ENCODE measurements at places on chromosomes 1 and 21.

DNA sequence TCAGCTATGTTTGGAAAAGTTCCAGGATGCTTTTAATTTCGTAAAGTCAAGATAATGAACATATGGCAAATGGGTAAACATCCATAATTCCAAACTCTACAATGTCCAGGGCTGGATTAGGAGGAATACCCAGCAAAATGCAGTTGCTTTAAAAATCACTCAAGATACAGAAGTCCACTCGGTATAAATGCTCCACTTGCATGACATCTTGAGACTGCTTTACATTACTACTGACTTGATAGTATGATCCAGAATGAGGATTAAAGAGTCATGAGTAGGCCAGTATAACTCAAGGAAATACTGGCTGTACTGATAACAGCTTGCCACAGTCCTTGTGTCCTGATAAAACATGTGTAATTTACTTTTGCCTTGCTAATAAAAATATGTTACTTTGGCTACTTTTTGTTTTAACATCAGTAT, 58.3 kb upstream of the ANGPTL3 start:
- DNase-seq: no peak
- peaks cover 7% of the 10 kb centered on the region for H3K36me3 ChIP-seq
- no peaks in the 10 kb centered on the region for H3K4me1 ChIP-seq
- H3K4me3 ChIP-seq: no peak overlapping the region

DNA sequence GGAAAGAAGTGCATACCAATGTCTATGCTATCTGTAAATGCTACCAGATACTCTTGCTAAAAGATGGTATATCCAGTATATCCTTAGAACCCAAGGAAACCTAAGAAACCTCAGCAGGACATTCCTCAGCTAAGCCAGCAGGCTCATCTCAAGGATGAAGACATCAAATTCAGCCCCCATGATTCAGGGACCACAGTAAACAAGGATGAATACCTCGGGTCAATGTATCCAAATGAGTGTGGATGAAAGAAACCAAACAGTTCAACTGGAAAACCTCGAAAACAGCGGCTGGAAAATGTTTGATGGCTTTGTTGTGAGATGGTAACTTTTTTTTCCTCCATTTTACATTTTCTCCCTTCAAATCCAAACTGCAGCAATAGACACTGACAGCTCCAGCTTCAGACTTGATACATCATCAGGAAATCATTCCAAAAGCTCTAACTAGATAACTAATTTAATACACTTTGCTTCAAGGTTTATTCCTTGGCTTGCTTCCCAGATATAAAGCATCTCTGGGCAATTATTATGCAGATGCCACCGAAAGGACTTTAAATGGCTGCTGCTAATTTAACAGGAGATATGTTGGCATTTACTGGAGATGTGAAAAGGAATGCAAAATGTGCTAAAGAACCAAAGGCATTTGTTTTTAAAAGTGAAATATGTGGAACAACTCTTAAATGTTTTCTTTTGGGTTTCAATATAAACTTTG, 73.6 kb downstream of the SMYD2 start:
- peaks cover 7% of the 10 kb centered on the region for H3K4me1 ChIP-seq
- peaks cover 28% of the 10 kb centered on the region for H3K36me3 ChIP-seq
- no peak overlapping the region for H3K4me3 ChIP-seq
- no peak overlapping the region for H3K27ac ChIP-seq

DNA sequence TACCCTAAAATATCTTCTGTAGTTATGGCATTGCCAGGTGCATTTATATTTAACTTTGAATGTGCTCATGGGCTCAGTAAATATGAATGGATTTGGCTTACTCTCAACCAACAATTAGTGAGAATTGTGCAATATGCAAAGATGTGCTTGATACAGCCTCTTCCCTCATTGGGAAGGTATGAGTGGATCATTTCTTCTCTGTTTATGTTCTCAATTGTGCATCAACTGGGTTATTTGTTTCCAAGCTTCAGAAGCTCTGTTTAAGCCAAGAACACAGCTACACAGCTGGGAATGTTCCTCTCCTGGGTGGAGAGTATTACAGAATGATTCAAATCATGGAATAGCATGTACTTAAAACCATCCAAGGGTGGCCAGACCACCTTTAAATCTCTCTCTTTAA, 17.6 kb upstream of the MAP1LC3C start:
- H3K4me1 ChIP-seq: peaks cover 5% of the 10 kb centered on the region
- no peak for DNase-seq
- H3K27me3 ChIP-seq: peaks cover 4% of the 10 kb centered on the region
- no peak overlapping the region for H3K4me3 ChIP-seq

GRCh38 chr21:28885853-28886177, 106.9 kb downstream of the LTN1 start:
- no peak for DNase-seq
- no peaks in the 10 kb centered on the region for H3K4me1 ChIP-seq
- peaks cover 23% of the 10 kb centered on the region for H3K27me3 ChIP-seq
- H3K27ac ChIP-seq: no peak overlapping the region
- H3K4me3 ChIP-seq: peak overlapping the region; percentile 99
- H3K36me3 ChIP-seq: peaks cover 8% of the 10 kb centered on the region

DNA sequence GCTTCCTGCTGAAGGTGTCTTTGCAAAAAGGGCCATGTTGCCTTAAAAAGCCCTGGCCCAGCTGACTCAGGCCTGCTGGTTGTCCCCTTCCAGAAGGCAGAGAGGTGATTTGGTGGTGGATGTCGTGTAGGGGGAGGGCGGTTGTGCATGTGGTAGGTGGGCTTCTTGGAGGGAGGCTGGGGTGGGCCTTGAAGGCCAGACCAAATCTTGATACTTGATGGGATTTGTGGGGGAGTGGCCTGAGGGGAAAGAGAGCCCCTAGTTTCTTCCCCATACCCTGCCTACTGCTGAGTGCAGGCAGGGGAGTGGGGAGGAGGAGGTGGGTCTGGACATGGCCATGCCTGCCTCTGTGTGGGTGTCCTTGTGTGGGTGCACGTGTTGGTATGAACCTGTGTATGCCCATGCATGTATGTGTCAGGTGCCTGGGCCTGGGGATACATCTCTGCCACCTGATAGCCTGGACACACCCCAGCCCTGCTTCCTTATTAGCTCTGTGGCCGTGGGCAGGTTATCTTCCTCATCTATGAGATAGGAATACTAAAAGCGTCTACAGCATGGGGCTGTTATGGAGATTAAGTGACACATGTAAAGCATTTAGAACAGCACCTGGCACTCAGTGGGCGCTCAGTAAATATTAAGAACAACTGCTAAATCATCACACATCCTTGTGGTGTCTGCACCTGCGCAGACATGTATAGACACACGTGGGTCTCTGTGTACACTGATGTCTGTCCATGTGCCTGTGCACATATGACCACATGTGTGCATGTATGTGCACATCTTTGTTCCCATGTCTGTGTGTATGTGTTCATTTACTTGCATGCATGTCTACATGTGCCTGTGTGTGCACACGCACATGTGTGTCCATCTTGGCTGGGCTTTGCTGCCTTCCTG, 17.0 kb downstream of the FAM151A start:
- H3K27me3 ChIP-seq: no peaks in the 10 kb centered on the region
- H3K4me1 ChIP-seq: peaks cover 5% of the 10 kb centered on the region
- no peaks in the 10 kb centered on the region for H3K36me3 ChIP-seq
- H3K27ac ChIP-seq: no peak overlapping the region

DNA sequence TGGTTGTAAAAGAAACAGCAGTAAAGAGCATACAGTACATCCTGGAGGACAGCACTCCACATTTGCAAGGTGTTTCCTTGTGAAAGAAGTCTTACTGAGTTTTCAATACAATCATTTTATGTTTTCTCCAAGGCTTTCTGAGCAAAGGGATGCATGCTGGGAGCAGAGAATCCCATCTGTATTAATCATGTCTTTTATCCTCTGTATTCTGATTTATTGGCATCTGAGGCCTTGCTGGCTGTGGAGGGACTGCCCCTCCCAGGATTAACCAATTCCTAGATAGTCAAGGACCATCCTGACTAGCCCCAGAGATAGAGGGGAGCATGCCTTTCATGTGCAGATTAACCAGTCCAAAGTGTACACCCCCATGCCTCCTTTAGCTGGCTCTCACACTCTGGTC, 476.3 kb downstream of the SIPA1L2 start:
- no peak for DNase-seq
- peaks cover 2% of the 10 kb centered on the region for H3K27me3 ChIP-seq
- no peak overlapping the region for H3K4me3 ChIP-seq
- peaks cover 3% of the 10 kb centered on the region for H3K36me3 ChIP-seq

DNA sequence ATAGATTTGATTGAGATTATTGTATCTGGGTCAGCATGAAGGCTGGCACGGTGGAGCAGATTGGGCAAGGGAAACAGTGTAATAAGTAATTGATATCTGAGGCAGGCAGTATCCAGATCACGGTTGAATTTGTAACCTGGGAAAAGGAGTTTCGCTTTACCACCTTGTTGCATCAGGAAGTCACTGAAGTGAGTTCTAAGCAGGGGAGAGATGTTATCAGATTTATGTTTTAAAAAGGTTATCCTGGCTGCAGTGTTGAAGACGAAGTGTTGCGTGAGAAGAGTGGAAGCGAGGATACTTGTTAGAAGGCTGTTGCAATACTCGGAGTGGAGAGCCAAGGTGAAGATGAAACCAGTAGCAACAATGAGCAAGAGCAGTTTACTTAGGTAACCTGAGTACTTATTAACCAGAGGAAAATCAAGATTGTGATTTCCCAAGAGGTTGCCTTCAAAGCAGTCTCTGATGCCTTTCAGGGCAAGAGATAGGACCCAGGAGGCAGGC, 77.8 kb downstream of the LHX9 start:
- peak overlapping the region; percentile 5 for H3K4me3 ChIP-seq
- no peaks in the 10 kb centered on the region for H3K27me3 ChIP-seq
- no peaks in the 10 kb centered on the region for H3K4me1 ChIP-seq
- no peak for DNase-seq
- peak overlapping the region; percentile 0 for H3K27ac ChIP-seq

DNA sequence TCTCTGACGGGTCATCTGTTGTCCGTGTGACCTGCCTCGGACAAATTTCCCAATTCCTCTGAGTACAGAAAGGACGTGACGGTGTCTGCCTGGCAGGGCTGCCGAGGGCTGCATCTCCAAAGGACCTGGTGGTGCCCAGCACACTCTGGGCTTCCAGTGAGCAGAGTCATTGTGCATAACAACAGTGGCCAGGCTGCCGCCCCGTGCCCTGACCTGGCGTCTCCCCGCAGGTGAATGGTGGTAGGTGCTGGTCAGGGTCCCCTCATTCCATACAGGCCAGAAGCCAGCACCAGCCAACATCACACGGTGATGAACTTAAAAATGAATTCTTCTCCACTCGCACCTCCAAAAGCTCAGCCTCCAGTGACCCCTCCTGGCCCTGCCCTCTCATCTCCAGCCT, 28.2 kb downstream of the PRDM16 start:
- peaks cover 3% of the 10 kb centered on the region for H3K27me3 ChIP-seq
- H3K27ac ChIP-seq: no peak overlapping the region
- no peaks in the 10 kb centered on the region for H3K36me3 ChIP-seq
- DNase-seq: no peak
- H3K4me1 ChIP-seq: no peaks in the 10 kb centered on the region

- peak overlapping the region; percentile 26 for H3K27ac ChIP-seq
- DNase-seq: no peak
- no peak overlapping the region for H3K4me3 ChIP-seq
- peaks cover 24% of the 10 kb centered on the region for H3K27me3 ChIP-seq
- H3K4me1 ChIP-seq: peaks cover 13% of the 10 kb centered on the region
Observed at GRCh38 chr1:226526801-226527595, 21.6 kb upstream of the STUM start.

- no peaks in the 10 kb centered on the region for H3K36me3 ChIP-seq
- H3K27me3 ChIP-seq: peaks cover 54% of the 10 kb centered on the region
- H3K4me1 ChIP-seq: peaks cover 3% of the 10 kb centered on the region
- H3K27ac ChIP-seq: no peak overlapping the region
- no peak for DNase-seq
- peak overlapping the region; percentile 34 for H3K4me3 ChIP-seq
Observed at GRCh38 chr1:175742790-175743459, 470 bp downstream of the TNR start.

DNA sequence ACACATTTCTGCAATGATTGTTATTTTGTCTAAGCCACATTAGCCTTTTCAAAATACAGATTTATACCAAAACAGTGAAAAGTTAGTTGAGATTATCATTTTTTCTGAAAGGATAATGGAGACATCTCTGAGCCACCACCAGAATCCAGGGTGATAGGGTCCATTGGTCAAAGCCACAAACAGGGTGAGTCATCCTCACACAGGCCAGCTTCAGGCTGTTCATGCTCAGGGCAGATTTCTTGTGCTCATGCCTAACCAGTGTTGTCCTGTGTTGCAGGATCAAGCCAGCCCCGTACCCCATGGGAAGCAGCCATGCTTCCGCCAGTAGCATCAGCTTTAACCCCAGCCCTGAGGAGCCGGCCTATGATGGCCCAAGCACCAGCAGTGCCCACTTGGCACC, 13.4 kb downstream of the ELOA start:
- H3K36me3 ChIP-seq: peaks cover 19% of the 10 kb centered on the region
- no peaks in the 10 kb centered on the region for H3K27me3 ChIP-seq
- H3K4me3 ChIP-seq: no peak overlapping the region
- no peak overlapping the region for H3K27ac ChIP-seq
- H3K4me1 ChIP-seq: no peaks in the 10 kb centered on the region
